ENCODE measurements at places on chromosomes 7 and 10.

GRCh38 chr10:74238516-74238915 lies 87.5 kb downstream of the ADK start:
- DNase-seq = no peak

DNA sequence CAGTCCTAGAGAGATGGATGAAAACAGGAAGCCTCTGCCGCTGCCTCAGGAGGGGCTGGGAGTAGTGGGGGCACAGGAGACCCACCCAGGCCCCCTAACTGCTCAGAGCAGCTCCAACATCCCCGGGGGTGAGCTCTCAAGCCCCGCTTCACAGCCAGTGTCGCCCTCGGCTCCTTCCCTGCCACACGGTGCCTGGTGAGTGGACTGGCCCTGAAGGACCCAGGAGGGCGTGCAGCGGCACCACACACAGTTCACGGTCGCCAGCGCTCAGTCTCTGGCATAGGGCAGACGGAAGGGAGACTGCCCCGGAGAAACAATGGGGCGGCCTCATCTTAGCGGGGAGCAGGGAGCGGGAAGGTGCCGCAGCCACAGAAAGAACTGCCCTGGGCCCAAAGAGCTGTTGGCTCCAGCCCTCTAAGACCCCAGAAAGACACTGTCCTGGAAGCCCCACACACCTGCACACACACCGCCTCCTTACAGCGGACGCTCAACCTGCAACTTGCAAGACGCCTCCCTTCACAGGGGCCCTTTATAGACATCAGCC lies 1.2 kb downstream of the CLDN15 start:
- DNase-seq = no peak

DNA sequence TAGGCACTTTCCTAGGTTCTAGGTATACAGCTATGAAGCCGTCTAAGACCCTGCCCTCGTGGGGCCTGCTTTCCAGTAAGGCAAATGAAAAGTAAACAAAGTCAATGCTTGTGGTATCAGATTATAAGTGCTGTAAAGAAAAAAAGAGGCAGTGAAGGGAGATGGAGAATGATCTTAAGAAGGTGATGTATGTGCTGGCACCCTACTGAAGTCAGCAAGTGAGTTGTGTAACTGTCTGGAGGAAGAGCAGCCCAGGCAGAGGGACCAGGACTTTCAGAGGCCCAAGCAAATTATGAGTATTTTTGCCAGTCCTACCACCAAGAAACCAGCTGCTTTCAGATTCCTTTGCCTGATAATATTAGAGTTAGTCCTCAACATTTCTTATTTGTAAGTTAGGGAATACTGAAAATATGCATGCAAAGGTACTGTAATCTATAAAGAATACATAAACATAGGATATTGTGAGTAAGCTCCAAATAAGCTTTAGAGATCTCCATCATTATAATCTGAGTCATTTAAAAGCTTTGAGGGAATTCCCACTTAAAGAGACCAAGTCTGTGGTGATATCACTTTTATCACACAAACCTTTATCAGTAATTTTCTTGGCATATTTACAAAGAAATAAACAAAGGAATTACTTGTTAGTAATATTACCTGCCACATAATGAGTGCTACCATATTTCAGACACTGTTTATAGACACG lies 329.2 kb upstream of the LRGUK start:
- DNase-seq = no peak

DNA sequence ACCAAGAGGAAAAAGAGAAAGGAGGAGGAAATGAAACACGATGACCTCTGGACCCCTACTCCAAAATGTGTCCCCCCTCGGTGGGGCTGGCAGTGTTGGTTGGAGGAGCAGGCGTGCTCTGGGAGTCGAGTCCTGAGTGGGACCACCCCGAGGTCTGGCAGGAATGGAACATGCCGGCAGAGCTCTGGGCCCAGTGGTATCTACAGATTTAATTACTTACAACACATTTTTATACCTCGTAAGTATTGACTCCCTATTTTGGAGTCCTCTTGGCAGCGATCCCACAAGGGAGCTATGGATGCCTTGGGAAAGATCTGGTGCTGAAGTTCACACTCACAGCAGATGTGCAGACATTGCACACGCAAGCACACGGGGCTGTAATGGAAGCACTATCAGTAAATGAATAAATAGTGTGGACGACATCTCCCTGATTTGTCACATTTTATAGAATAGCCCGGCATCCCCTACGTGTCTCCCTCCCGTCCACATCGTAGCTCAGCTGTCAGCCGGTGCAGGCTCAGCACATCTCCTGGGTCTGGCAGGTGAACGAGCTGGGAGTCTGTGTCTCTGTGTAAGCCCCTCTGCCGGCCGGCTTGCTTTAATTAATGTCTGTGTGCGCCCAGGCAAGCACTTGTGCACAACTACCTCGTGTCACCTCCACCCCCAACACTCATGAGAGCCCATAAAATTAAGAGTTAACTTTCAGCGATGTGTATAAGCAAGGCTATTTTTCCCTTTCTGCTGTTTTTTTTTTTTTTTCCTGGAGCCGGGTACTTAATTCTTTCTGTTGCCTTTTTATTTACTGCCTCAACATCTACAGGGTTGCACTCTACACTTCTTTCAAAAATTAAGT lies 603.2 kb downstream of the LRMDA start:
- DNase-seq = no peak

DNA sequence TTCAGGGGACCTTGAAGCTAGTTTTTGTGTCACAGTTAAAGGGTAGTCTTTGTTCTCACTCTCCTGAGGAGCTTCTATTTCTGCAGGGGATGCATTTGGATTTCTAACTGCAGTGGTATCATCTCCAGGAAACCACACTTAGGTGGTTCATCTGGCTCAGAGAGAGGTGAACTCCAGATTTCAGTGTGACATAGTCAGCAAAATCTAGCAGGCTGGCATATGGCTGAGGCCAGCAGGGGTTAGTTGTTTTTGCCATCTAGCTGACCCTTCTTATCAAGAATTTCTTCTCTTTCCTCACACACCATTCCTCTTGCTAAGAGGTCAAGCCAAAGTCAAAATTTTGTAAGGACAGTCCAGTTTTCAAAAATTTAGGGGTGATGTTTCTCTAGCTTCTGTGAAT lies 248.2 kb downstream of the REEP3 start:
- no peak for DNase-seq

- no peak for DNase-seq
These were observed 289.6 kb downstream of the PPP1R3A start for GRCh38 chr7:113628948-113629847.

DNA sequence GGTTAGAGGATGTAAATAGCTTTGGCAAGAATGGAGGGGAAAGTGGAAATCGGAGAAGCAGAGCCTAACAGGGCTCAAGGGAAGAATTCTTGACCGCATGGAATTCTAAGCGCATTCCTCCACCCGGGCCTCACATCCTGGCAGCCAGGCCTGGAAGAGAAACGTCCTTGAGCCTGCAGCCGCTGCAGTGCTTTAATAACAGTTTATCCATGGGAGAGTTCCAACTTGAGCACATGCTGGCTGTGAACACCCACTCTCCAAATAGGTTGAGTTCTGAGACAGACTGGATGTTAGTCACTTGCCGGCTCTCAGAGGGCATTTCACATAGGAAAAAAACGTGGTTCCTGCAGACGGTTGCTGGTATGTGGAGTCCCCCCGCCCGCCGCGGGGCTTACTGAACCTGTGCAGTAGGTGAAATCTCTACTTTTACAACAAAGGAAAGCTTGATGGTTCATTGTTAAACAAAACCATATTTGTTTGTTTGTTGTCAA lies 61.4 kb upstream of the STEAP1B start:
- DNase-seq = peak; percentile 42

GRCh38 chr10:24884793-24885192 lies 67.6 kb downstream of the PRTFDC1 start:
- no peak for DNase-seq

GRCh38 chr7:42453931-42454361 lies 216.9 kb upstream of the GLI3 start:
- DNase-seq = no peak

DNA sequence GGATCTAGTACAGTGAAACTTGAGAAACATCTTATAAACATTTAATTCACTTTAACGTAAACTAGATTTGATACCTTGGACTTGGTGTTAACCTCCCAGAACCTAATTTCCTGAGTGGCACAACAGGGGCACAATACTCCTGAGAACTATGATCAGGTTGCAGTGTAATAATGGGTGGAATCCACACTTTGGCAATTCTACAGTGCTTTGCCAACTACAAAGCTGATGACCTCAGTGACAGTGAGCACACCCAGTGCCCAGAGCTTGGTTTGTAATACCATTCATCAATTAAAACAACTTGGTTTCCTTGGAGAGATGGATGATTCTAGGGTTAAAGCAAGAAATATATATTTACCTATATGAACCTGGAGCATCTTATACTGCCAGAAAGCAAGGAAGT lies 379.2 kb downstream of the NRG3 start:
- no peak for DNase-seq

DNA sequence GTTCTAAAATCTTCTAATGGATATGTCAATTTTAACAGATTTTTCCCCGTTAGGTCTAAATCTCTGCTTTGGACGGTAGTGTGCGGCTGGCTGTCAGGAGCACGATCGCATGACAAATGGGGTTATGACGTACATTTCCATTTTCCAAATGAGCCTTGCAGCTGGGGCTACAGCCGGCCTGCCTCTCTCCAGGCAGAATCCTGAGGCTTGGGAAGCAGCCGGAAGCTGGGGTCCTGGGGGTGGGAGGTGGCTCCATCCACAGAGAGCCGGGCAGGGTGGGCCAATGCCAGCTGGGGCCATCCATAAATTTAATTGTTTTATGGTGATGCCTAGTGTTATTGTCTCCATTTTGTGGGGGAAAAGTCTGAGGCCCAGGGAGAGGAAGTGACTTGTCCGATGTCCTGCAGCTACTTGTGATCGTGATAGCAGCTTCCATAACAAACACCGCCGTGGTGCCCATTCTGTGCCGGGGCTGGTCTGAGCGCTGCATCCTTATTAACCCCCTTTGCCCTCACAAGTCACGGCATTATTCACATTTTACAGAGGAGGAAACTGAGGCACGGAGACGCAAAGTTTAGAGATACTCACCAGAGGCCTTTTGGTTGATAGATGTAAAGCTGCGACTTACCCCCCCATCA lies 53.0 kb upstream of the EBF3 start:
- no peak for DNase-seq

DNA sequence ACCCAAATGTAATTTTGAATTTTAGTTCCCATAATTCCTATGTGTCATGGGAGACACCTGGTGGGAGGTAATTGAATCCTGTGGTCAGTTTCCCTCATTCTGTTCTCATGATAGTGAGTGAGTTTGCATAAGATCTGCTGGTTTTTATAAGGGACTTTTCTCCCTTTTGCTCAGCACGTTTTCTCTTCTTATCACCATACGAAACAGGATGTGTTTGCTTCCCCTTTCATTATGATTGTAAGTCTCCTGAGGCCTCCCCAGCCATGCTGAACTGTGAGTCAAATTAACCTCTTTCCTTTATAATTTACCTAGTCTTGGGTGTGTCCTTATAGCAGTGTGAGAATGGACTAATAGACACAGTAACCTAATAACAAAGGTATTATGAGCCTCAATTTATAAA lies 36.1 kb upstream of the ZNF736 start:
- DNase-seq = no peak

DNA sequence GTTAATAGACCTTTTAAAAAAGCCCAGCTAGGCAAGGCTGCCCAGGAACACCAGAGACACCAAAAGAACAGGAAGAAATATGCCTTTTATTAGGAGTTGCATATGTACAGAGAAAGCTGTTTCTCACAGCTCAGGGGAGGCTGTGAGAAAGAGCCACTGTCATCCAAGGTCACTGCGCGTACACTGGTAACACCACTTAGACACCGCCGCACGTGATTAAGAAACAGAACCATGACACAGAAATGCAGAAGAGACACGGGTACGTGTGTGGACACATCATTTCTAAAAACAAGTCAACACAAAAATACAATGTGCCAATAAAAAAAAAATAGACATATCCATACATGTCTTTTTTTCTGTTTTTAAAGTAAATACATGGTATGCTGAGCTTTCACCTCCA lies 705.6 kb downstream of the PARD3 start:
- DNase-seq = no peak

DNA sequence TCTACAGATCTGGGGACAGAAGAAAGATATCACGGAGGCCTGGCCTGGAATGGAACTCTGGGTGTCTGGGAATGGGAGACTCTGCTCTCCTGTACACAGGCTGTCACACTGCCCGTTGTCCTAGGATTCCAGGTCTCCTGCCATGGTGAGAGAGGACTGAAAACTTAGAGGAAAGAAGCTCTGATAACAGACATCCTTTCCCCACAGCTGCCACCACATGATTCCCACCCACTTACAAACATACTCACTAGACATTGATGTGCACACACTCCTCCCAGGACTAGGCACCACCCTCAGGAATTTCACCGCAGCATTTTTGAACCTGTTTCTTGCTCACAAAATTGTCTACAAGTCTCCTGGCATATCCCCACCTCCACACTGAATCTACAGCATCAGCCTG lies 5.7 kb downstream of the ZNF92 start:
- no peak for DNase-seq

- no peak for DNase-seq
These were observed 6.2 kb downstream of the ZYX start for GRCh38 chr7:143387156-143387975.

DNA sequence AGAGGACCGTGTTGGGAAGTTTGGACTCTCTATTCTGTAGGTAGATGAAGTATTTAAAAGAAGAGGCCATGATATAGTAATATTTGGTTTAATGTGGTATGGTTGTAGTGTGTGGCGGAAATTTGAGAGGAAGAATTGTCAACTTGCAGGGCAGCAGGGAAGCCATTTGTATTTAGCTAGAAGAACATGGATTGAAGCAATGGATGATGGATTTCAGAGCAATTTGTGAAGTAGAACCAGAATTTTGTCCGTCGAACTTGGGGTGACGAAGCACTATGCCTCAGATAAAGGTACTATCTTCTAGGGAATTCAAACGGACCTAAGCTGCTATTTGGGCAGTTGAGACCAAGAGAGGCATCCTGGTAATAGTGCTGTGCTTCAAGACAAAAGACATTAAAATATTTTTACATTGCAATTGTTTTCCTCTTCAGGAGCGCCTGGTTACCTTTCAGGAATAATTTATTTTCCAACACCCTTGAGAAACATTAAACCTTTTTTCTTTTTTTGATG lies 615 bp upstream of the WBP1L start:
- no peak for DNase-seq

- no peak for DNase-seq
These were observed 20.8 kb downstream of the BRAF start for GRCh38 chr7:140903741-140904480.

GRCh38 chr10:52232561-52233350 lies 81.3 kb upstream of the DKK1 start:
- no peak for DNase-seq

- DNase-seq = no peak
These were observed 8.7 kb downstream of the SLC18A2 start for GRCh38 chr10:117249493-117250093.

All from neuronal stem cell (in vitro differentiated cells).